ENCODE measurements at places on chromosomes 6 and 20.
A peak's percentile ranks its signal among the peaks of the same experiment; 100 is the strongest.

DNA sequence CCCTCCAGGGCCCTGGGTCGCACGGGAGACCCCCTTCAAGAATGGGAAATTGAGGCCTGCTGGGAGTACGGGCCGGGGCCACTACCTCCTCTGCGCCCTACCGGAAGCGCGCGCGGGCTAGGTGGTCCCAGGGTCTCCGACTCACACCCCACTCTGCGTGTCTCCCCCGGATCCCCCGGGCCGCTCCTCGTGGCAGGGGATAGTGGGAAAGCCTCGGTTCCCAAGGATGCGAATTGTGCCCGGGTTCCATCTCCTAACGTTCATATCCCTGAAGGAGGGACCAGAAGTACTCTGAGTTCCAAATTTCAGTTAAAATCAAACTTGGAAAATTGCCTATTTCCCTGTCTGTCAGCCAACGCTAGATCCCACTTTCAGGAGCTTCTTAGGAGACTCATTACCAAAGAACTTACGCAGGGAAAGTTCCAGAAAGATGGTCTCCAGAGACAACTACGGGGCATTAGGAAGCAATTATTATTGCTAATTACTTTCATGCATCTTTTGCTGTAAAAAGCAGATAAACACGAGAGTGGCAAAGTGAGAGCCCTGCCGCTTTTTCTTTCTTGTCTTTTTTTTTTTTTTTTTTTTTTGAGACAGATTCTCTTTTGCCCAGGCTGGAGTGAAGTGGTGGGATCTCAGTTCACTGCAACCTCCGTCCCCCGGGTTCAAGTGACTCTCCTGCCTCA lies 858 bp downstream of the FAM83D start:
- peak; percentile 65 for DNase-seq

DNA sequence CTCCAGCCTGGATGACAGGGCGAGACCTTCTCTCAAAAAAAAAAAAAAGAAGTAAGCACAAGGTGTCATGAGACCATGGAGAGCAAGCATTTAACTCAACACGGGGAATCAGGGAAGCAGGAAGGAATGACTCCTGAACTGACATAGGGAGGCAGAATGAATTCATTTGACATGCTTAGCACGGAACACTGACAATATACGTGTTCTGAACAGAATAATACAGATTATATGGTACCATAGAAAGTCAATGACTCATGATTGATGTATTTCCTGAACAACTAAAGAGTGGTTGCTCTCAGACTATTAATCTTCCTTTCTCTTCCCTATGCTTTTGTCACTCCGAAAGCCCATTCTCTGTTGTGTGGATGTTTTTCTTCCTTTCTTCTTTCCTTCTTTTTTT lies 20.7 kb upstream of the ASIP start:
- no peak for DNase-seq

DNA sequence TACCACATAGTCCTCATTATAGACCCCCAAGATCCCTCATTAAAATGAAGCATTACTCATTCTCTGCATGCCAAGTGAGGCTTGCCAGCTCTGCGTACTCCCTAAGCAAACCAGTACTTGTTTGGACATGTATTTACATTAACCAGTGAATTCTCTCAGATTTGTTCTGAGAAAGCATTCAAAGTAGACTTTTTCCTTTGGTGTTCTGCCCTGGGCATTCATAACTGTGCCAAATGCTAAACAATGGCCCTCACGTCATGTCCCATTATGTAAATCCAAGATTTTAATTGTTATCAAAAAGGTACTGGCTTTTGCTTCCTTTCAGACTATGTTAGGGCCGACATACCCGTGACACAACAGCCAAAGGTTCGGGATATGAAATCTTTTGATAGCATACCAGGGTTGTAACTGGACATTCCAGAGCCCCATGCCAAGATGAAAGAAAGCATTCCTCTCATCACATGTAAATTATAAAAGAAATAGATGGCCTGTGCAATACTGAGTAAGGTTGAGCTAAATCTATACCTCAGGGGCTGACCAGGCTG lies 164.2 kb downstream of the ADAT2 start:
- no peak for DNase-seq

DNA sequence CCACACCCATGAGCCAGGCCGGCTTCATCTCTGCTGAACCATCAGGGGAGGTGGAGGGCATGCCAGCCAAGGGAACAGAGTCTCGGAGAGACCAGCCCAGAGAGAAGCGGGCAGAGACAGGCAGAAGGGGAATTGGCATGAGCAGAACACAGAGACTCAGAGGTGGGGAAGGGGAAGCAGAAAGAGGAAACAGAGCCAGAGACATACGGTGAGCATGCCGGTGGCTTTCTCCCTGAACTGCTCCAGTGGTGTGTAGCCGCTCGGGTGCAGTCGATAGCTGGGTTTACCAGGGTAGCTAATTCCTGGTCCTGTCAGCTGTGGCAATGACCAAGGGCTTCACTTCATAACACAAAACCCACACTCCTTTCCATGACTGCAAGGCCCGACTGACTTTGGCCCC lies 83.6 kb upstream of the CCDC167 start:
- no peak for DNase-seq

- no peak for DNase-seq
Observed at GRCh38 chr20:39909447-39909846, 779.6 kb downstream of the MAFB start.

Measured in activated CD8-positive, alpha-beta memory T cell treated with anti-CD3 and anti-CD28 coated beads for 24 hours (primary cell).